ENCODE measurements at places on chromosomes 3 and 15.

- H3K4me1 ChIP-seq, result peaks cover 16% of the 10 kb centered on the region
- no peak overlapping the region for H3K4me3 ChIP-seq
- H3K36me3 ChIP-seq, result no peaks in the 10 kb centered on the region
- no peak overlapping the region for H3K27ac ChIP-seq
Observed at GRCh38 chr3:124263168-124263567, 271.2 kb upstream of the ROPN1 start.

DNA sequence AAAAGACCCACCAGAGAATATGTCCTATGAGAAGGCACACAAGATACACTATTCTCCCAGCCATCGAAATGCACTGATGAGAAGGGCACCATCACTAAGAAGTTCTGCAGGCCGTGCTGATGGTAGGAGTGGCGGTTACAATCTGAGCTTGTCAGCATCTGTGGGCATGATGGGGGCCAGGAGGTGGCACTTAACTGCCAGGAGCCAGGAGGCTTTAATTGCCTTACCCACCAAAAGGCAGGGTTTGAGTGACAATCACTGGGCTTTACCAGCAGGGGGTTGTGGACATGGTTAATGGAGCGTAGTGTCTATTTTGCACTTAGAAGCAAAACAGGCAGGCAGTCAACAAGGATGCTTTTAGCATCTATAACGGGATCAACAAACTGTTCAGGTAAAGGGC is 16.0 kb upstream of the SQOR start:
- no peaks in the 10 kb centered on the region for H3K36me3 ChIP-seq
- H3K27me3 ChIP-seq, result no peaks in the 10 kb centered on the region
- H3K27ac ChIP-seq, result no peak overlapping the region
- H3K4me1 ChIP-seq, result no peaks in the 10 kb centered on the region

DNA sequence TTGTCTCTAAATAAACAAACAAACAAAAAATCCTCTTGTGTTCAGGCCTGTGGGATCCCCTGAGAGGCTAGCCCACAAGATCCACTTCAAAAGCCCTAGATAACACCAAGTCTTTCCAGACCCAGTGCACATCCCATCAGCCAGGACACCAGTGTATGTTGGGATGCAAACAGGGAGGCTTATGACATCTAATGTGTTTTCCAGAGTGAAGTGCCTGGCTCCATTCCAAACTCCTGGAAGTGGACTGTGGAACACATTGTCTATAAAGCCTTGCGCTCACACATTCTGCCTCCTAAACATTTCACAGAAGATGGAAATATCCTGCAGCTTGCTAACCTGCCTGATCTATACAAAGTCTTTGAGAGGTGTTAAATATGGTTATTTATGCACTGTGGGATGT is 57.0 kb downstream of the MLH1 start:
- no peak overlapping the region for H3K4me3 ChIP-seq
- no peaks in the 10 kb centered on the region for H3K4me1 ChIP-seq
- H3K27me3 ChIP-seq, result no peaks in the 10 kb centered on the region
- DNase-seq, result no peak
- H3K27ac ChIP-seq, result no peak overlapping the region

GRCh38 chr3:24195504-24196230 is 250.6 kb downstream of the NR1D2 start:
- H3K27ac ChIP-seq, result no peak overlapping the region
- no peak overlapping the region for H3K4me3 ChIP-seq
- H3K4me1 ChIP-seq, result no peaks in the 10 kb centered on the region
